Heart left ventricle (tissue), 16 donors: ENCODE measurements at places on chromosomes 13 and 19. TPM values are rescaled to one million over a fixed set of nuclear protein-coding genes. Genes with fewer than 3 reads are reported as not detected.
A peak's percentile ranks its signal among the peaks of the same experiment; 100 is the strongest.

DNA sequence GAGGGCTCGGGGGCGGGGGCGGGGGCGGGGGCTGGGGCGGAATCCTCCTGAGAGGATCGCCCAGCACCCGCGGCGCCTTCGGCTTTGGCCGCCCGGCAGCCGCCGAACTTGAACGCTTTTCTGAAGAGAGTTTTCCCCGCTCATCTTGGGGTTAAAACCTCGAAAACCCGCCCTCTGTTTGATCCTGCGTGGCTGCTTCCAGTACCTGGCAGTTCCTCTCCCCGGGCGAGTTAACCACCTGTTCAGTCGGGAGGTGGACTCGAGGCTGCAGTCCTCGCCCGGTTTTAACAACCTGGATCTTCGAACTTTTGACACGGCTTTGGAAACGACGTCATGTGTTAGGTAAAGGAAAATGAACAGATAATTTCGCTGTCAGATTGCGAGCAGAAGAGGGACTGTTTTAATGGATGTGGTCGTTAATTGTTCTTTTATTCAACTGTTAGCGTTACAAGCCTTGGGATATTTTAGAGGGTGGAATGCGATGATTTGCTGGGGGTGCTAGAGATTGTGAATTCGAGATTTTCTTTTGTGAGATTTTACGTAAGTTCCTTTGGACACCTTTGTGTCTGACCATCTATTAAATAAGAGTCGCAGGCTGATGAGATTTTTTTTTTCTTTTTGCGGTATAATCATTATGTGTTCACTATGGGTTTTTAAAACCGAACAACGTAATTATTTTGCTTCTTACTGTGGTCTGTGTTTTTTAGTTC is 1.0 kb downstream of the FNDC3A start:
- DNase-seq, result no peak

DNA sequence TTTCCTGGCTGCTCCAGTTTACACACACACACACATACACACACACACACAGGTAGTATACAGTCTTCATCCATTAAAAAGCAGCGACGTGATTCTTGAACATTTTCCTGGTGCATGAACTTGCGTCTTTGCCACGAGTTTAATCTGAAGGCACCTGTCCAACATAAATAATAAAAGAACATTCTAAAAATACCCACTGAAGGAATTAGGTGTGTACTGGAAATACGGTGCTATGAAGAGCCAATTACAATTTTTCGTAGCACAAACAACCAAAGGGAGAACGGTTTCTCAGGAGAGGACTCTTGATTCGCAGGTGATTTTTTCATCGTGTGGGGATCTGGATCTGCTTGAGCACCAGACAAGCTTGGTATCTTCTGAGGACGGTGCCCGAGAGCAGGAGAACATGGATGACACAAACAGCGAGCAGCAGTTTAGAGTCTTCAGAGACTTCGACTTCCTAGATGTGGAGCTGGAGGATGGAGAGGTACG is 61.2 kb downstream of the ZAR1L start:
- no peak for DNase-seq

GRCh38 chr19:7823686-7824301 is 6.2 kb upstream of the EVI5L start:
- DNase-seq, result no peak

GRCh38 chr19:16330368-16330801 is 5.8 kb downstream of the KLF2 start:
- peak; percentile 75 for DNase-seq

DNA sequence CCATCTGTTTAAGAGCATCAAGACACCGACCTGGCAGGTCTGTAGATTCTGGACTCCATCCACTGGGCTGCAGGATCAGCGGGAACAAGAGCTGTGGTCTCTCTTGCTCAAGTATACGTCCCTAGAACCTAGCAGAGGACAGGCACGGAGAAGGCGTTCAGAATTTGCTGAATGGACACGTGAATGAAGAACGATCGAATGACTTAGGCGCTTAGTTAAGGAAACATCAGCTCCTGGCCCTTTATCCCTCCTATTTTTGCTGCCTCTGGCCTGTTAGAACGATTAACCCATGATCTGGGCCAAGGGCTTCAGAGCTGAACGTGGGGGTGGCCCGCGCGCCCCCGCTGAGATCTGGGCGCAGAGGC is 953 bp downstream of the DZIP1 start:
- no peak for DNase-seq

GRCh38 chr13:71260246-71260645 is 606.8 kb downstream of the DACH1 start:
- no peak for DNase-seq

DNA sequence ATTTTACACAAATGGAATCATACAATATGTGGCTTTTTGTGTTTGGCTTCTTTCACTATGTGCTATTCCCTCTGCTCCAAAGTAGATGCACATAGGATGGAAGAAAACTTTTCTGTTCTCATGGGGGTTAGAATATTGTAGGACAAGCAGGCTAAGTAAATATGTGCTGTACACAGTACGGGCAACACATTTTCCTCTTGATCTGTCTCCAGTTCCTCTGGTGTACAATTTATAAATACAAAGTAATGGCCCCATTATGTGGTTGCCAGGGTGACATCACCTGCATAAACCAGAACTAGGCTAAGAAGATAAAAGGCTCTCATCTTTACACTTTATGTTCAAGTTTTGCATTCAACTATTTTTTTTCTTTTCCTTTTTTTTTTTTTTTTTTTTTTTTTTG is 41.0 kb upstream of the SOX21 start:
- no peak for DNase-seq

GRCh38 chr13:114259974-114260373 is 21.4 kb upstream of the UPF3A start:
- DNase-seq, result peak; percentile 33

- DNase-seq, result no peak
These were observed 8.1 kb downstream of the CCDC70 start for GRCh38 chr13:51869916-51870315.

GRCh38 chr19:1855040-1855827 is 7.0 kb upstream of the REXO1 start:
- DNase-seq, result peak; percentile 93

GRCh38 chr13:78659732-78660494 is 958 bp upstream of the OBI1 start:
- no peak for DNase-seq

GRCh38 chr13:46667687-46668281 is 114.8 kb downstream of the LRCH1 start:
- no peak for DNase-seq

Gene KLK2
- total RNA-seq, result not detected

Gene TYROBP
- total RNA-seq, result 13.7 TPM

Gene C13orf42
- total RNA-seq, result not detected

Gene CLEC17A
- total RNA-seq, result not detected

Gene TMEM255B
- total RNA-seq, result 4.2 TPM

Gene GRIN3B
- total RNA-seq, result not detected
